ENCODE measurements at places on chromosomes 12 and 14.

- DNase-seq = no peak
Measured at GRCh38 chr12:81354327-81354932, 276.6 kb downstream of the ACSS3 start.

- DNase-seq = no peak
Measured at GRCh38 chr12:98543701-98544100, 28.3 kb downstream of the TMPO start.

DNA sequence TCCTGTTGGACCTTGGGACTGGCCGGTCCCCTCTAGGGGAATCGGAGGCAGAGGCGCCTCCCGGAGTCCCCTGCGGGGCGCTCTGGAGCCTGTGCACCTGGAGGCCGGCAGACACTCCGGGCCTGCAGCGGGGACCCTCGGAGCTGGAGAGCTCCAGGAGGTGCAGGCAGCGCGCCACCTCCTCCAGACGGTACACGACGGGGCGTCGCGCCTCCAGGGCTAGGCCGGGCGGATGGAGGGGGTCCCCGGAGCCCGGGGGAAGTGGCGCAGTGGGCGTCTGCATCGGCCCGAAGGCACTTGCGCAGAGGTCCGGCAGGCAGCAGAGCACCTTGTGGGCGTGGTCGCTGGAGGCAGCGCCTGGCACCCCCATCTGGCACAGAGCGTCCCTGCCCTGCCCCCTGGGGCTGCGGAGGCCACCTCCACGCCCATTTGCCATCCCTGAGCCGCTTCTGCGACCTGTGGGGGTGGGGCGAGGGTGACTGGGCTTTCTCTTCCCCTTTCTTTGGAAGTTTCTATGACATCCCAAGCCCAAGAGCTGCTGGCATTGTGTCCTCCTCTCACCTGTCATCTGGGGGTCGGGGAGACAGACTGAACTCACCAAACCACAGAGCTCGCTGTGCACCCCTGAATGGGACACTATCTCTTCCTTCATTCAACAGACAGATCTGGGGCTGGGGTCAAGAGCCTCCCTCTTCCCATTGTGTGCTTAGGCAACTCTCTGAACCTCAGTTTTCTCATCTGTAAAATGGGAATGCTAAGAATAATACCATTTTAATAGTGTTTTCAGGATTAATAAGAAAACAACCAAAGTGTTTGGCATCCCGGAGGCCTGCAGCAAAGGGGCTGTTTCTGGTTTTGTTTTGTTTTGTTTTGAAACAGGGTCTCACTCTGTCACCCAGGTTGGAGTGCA, 37.5 kb upstream of the CORO1C start:
- no peak for DNase-seq

DNA sequence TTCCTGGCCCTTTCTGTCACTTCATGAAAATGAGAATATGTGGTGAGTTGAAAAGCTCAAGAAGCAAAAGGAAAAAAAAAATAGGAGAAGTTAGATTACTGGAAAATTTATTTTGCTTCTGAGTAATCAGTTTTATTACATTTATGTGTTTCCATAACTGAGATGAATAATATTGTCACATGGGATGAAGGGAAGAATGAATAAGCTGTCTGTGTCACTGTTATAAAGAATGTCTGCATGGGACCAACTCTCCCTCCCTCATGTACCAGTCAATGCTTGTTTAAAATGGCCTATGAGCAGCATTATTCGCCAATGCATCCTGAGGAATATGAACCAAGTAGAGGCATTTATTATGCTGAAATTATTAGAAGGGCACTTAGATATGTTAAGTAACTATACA, 246.3 kb downstream of the PRKD1 start:
- peak; percentile 1 for DNase-seq

GRCh38 chr14:29868000-29868399, 59.6 kb downstream of the PRKD1 start:
- DNase-seq = no peak

DNA sequence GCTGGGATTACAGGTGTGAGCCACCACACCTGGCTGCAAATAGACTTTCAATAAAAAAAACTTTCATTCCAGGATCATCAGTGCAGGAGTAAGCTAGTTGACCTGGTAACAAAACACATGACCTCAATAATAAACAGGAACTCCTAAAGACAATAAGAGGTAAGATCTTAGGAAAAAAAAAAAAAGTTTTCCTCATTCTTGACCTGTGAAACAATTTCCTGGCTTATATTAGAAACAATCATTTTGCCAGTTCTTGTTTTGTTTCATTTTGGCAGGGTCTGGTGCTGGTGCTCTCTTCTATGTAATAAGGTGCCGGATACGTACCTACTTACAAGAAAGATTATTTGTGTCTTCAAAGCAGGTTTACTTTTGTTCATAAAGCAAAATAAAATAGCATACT, 90.6 kb upstream of the AMN1 start:
- no peak for DNase-seq

DNA sequence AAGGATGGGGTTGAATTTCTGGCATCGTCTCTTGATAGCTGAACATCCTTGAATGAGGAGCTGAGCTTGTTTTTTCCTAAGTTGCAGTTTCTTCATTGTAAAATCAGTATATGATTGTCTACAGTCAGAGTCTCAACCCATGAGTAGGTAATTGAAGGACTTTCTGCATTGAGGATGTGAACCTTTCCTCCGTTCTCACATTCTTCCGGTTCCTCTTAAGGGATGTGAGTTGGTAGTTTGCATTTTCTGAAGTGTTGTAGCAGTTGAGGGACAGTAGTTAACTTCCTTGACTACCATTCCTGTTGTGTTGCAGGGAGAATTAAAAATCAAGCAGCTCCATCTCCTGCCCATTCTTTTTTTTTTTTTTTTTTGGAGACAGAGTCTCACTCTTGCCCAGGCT, 19.1 kb downstream of the TPCN1 start:
- DNase-seq = no peak

- no peak for DNase-seq
Measured at GRCh38 chr12:125120566-125120965, 55.3 kb downstream of the AACS start.

DNA sequence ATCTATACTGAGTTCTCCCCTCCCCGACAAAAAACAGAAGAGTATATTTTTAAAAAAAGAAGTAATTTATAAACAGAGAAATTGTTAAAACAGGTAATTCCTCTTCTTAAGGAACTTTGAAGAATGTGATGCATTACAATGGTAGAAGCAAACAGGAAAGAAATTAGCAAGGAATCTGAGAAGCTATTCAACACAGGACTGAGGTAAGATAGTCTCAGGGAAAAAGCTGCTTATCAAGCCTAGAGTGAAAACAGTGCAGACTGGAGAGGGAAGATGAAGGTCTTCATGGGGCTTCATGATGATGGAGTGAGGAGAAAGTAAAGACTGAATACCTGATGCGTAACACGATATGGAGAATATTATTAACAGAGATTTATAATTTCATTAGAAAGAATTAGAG, 880.0 kb downstream of the SLC16A7 start:
- no peak for DNase-seq

DNA sequence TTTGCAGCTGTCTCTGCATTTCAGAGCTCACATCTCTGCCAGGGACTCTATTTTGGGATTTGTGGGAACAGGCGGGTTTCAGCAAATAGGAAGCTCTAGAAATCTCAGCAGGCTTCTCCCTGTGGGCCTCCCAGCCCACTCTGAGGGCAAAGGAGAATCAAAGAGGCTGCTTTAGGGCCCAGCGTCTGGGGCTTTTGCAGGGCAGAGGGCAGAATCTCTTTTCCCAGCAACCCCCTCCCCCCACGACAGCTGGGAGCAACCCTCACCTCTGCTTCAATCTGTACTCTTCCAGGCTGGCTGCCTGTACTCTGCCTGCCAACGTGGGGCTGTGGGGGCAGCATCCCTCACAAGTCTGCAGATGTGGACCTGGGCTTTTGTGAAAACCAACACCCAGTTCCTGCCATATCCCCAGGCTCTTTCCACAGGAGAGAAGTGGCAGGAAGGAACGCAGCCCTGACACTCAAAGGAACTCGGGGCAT, 529.6 kb upstream of the TBX3 start:
- no peak for DNase-seq

GRCh38 chr12:59578254-59578653, 17.6 kb upstream of the SLC16A7 start:
- DNase-seq = no peak

DNA sequence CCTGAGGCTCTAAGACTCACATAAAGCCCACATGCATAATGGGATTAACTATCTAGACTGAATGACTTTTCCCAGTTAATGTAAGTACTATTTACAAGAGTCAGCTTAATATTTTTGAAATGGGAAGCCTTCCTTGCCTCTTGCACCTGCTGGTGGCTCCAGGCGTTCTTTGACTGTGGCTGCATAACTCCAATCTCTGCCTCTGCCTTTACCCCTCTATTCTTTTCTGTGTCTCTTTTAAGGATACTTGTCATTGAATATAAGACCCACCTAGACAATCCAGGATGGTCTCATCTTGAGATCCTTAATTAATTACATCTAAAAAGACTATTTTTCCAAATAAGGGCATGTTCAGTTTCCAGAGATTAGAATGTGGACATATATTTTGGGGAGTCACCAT, 66.9 kb upstream of the PCED1B start:
- no peak for DNase-seq

DNA sequence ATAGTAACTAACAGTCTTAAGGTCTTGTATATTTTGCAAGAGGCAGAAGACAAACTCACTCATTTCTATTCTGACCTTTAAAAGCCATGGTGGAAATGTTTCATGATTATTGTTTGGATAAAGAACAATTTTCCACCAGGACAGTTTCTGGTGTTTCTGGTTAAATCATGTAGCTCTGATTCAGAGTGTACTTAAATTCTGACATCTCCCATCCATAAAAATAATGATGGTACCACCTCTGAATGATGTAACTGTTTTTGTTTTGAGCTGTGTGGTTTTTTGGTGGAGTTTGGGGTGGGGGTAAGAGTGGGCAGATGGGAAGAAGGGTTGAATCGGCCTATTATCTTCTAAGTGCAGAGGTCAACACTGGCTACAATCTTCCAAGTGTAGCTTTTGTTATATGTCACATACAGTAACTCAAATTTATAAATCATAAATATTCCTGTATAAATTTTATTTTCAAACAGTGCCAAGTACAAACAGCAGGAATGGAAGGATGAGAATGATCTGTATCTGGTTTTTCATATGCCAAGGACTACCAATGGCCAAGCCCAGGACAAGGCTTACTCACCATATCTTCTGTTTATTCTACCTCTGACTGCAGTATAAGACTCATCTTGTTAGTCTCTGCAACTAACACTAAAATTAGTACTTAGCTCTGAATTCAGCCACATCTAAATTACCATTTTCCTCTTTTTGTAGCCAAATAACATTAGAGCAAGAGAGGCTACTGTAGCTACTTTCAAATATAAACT, 108.7 kb downstream of the BCAT1 start:
- no peak for DNase-seq

DNA sequence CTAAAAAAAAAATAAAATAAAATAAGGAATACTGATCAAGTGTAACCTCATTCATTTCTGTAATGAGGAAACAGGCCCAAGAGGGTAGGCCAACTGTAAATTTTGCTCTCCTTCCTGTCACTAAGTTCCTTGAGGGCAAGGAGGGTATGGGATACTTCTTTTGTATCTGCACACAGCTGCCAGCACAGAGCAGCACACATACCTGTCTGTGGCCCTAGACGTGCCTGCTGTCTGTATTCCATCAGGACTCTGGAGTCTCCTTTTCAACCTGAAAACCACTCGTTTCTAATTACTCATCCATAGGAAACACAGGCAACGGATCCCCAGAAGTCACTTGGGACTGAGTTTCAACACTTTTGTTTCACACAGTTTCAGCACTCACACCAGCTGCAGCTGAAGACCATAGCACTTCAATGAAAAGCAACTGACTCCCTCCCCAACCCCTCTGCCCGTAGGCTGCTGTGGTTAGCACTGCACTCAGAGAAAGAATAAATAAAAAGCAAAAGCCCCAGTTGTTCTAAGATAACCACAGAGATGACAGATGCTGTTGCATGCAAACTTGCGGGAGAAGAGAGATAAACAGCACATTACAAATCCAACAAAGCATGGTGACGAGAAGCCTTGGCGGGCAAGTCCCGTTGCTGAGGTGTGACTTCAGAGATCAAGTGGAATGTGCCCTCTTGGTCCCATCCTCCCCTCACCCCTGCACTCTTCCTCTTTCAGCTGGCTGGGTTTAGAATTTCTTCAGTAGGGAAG, 24.9 kb downstream of the CRACR2A start:
- DNase-seq = no peak

- no peak for DNase-seq
Measured at GRCh38 chr14:53306267-53306721, 153.2 kb upstream of the DDHD1 start.

GRCh38 chr14:106235356-106236159, 709.2 kb downstream of the TMEM121 start:
- no peak for DNase-seq

DNA sequence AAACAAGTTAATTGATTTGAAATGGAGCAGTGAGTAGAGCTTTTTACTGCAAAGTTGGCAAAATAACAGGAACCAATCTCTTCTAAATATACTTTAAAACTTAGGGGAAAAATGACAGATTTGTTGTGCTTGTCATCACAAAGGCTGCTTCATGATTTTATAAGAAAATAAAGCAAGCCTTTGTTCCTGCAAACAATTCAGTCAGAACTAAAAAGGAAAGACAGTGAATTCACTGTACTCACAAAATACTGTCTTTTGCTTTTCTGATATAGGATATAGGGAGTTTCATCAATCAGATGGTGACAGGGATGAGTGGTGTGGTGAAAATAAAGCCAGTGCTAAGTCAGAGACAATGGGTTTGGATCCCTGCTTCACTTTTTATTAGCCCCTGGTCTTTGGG, 126.0 kb downstream of the HELB start:
- no peak for DNase-seq

DNA sequence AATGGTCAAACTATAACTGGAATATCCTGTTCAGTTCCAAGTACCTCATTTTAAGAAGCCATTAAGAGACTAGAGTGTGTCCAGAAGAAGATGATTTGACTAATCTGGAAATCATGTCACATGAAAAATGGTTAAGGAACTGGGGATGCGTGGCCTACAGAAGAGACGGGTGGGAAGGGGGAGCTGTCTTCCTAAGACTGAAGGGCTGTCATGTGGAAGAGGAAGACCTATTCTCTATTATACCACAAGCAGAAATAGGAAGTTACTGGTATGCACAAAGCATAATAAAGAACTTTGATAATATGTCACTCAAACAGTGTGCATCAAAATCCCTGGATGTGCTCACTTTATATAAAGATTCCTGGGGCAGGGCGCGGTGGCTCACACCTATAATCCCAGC, 50.3 kb downstream of the HECTD4 start:
- DNase-seq = no peak

DNA sequence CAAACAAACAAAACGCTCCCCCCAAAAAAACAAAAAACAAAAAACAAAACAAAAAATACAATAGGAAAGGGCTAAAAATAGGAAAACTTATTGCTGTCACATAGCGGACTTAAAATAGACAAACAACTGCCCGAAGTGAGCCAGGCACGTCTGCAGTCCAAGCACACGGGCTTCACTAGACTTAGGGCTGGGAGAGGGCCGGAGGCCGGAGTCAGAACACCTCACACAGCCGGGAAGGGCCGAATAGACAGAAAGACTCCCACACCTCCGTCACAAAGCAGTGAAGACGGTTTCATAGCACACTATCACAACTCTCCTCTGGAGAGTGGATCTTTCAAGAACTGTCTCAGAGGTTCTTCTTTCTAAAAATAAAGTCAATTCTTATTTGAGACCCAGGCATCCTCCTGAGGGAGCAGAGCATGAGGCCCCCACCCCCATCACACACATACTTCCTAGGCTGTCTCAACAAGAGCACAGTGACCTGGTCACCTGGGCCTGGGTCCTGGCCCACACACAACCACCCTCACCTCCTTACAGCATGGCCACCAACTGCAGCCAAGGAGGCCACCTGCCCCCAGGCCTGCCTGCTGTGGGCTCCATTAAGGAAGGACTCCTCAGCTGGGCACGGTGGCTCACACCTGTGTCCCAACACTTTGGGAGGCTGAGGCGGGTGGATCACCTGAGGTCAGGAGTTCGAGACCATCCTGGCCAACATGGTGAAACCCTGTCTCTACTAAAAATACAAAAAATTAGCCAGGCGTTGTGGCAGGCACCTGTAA, 6.7 kb downstream of the BAG5 start:
- no peak for DNase-seq
